ENCODE measurements at places on chromosomes 2 and 18.

GRCh38 chr2:74620671-74621070, 27.5 kb downstream of the M1AP start:
- DNase-seq = no peak

- no peak for DNase-seq
Observed at GRCh38 chr2:150909090-150909489, 352.6 kb downstream of the RBM43 start.

DNA sequence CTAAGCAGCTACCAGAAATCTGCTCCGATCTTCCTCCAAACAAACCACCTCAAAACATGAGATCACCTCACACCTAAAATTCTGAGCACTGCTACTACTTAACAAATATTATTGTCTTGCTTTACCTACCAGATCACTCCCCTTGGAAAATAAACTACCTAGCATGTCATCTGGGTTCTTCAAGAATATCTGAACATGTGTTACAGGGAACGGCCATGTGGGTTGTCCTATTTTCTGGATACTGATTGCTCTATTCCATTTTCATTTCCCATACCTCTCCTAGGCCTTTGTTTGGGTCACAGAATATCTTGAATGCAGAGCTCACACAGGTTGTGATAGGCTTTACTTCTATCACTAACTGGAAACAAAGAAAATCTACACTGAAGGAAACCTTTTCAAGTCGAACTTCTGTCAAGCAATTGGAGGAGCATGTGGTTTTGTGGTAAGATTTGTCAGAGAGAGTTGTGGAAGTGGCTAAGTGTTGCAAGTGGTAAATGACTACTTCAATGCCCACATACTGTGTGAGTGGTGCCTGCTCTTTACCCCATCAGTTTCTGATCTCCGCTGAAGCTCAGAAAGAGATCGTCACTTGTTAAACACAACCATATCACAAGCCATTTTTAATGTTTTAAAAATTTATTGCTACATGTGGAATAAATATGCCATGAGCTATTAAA, 739.1 kb upstream of the ZEB2 start:
- no peak for DNase-seq

- DNase-seq = no peak
Observed at GRCh38 chr2:100010606-100011005, 131.8 kb downstream of the AFF3 start.

- no peak for DNase-seq
Observed at GRCh38 chr2:158412206-158412605, 44.3 kb downstream of the CCDC148 start.

DNA sequence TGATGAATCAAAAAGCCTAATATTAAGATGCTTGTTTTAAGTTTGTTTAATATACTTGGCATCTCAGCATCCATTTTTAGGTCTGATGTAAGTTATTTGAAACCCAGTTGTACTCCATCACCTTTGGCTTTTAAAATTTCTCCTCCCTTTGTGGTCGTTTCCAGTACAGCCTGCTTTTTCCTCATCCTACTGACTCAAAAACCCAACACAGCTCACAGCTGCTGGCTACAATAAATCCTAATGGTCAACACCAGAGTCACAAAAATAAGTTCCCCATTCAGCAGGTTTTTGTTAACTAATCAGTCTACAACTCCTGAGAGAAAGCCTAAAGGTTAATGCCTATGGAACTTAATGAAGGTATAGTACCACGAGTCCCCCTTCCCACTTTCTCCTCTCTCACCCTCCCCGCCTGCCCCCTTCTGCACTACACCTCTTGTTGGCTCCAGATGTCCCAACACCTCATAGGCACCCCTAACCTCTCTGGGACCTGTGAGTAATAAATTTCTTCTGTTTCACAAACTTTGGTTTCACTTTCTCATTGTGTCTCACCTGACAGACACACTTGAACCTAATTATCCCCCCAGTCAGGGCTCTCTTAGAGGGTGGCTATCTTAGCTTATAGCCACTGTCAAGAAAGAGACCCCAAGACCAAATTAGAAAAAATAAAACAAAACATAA, 148.6 kb downstream of the GALNT1 start:
- DNase-seq = no peak

DNA sequence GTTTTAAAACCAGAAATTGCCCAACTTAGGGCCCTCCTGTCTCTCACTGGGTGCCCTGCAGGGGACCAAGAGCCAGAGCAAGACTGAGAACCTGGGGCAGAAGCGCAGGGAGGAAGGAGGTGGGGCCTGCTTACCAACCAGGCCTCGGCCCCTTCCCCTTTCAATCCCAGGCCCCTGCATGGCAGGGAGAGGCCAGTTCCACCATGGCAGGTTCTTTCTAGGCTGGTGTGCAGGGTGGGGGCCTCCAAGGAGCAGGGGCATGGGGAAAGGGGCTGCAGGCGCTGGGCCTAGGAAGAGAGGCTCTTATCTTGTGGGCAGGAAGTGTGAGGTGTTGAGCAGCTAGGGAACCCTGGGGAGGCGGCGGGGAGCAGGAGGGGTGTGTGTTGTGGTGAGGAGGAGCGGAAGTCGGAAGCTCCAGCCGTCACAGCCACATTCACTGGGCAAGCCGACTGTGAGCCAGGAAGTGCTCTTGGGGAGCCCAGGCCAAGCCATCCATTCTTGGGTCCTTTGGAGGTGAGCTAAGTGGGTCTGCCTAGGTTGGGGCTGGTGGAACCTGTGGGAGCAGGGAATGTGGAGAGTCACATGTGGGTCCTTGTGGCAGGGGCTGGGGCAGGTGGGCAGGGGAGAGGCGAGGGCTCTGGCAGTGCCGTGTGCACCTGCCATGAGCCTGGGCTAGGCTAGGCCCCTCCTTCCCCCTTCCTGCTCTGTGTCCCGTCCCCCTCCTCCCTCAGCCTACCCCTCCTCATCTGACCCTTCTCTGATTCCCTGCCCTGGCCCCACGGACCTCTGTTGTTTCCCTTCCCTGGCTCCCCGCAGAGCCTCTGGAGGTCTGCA, at the start of gene PSD4:
Gene PSD4, plus strand, starts transcription at position 430 of the 834 bp plus-strand sequence. CDS start 8,486 bp downstream, outside the sequence.
- no peak for DNase-seq

GRCh38 chr2:157438863-157439823, 4.7 kb downstream of the CYTIP start:
- DNase-seq = no peak

GRCh38 chr2:110802208-110802932, 70.0 kb downstream of the ACOXL start:
- DNase-seq = no peak

DNA sequence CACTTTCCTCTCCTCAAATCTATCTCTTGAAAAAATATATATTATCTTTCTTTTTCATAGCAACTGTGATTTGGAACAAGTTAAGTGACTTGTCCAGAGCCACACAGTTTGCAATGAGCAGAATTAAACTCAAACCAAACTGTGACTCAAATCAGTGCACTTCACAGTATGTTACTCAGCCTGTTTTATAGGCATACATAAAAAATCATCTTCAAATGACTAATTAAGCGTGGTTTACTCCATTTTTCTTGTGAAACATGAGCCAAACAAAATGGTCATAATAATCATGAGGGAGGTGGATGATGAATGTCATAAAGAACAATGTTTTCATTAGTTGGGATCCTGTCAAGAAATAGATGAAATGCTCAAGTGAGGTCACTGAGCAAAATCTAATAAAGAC, 6.1 kb upstream of the CCDC178 start:
- no peak for DNase-seq

DNA sequence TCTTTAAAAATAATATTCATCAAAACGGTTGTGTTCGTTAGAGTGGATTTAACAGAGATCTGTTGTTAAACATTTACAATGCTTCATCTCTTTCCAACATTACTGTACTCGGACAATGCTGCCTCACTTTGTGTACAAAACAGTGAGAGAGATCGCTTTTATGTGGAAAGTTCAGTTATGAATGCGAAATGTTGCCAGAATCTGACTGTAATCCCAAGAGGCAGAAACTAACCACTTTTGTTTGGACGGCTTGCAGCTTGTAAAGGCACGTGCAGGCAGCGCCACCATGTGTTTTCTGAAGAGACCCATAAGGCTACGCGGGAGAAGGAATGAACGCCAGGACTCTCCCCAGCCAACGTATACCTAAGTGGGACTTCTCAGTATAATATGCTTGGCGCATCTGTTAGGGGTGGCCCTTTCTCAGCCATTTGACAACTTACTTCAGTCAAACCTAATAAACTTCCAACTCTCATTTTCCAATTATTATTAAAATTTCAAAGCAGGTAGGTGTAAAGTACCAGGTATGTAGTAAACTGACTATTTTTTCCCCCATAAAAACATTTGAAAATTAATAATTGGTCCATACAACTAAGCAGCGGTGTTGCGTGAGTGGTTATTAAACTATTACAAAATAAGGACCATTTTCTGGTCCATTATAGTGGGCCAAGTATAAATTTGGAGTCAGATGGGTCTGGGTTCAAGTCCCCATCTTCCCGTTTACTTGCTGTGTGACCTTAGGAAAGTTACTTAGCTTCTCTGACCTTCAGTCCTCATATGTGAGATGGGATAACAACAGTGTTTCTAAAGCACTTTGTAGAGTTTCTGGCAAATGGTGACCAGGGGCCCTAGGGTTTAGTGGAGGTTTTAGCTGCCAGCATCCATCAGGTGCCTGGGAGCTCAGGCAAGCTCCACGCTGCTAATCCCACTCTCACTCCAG, 5.6 kb upstream of the NAPG start:
- peak; percentile 76 for DNase-seq

DNA sequence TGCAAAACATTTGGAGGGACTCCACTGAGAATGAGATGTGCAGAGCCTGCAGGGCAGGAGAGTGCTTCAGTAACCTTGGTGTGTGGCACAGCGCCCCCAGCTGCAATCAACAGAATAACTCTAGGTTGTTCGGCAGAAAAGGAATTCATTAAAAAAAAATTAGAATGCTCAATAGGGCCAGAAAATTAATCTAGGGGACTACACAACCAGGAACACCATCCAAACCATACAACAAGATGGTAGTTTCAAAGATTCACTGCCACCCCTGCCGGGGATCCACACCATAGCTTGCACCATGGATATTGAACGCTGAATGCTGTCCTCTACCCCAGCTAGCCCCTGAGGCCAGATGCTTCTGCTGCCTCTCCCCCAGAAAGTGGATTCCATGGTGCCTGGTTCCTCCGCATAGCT, 50.1 kb downstream of the THUMPD2 start:
- peak; percentile 44 for DNase-seq

- no peak for DNase-seq
Observed at GRCh38 chr2:241994086-241994485, 124.6 kb downstream of the RTP5 start.

- peak; percentile 71 for DNase-seq
Observed at GRCh38 chr2:88059979-88060906, 4.7 kb upstream of the KRCC1 start.

GRCh38 chr2:113979191-113980128, 89.6 kb downstream of the ACTR3 start:
- no peak for DNase-seq

GRCh38 chr2:146879882-146880281, 964.9 kb upstream of the ACVR2A start:
- no peak for DNase-seq

DNA sequence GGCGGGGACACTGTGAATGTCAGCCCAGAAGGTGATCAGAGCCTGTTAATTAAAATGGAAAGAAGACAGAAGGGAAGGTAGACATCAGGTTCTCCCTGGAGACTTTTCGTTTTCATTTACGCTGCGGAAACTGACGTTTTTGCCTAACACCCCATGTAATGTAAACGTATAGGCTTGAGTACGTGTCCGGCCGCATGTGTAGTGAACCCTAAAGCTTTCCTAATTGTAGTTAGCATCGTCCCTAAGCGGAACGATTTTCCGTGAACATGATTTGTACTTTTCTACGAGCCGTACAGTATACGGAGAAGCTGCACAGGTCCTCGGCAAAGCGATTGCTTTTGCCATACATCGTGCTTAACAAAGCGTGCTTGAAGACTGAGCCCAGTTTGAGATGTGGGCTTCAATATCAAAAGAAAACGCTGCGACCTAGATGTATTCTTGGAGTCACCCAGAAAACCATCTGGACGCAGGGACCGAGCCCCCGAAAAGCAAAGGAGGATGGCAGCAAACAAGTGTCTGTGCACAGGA, 284 bp downstream of the TIMM21 start:
- DNase-seq = no peak
